ENCODE measurements at places on chromosomes 12 and 14. TPM values are rescaled to one million over a fixed set of nuclear protein-coding genes. Genes with fewer than 3 reads are reported as not detected.
A peak's percentile ranks its signal among the peaks of the same experiment; 100 is the strongest.

DNA sequence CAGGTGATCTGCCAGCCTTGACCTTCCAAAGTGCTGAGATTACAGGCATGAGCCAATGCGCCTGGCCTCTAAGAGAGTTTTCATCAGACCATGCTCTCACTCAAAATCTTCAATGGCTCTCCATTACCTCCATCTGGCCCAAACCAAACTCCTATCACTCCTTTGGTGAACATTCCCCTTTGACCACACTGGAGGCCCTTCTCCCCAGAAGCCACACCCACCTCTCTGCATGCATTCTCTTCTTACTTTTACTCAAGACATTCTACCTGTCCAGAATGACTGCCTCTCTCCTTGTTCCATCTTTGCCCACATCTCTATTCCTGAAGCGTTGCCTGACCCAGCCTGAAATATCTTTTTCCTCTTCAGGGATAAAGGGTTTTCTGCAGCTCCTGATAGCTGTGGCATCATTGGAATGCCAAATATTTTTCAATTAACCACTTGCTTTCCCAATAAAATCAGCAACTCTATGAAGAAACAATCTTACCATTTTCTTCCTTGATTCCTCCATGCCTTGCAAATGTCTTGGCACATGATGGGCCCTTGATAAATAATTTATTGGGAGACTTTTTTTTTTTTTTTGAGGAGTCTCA, 15.5 kb downstream of the PLEK2 start:
- DNase-seq: no peak

DNA sequence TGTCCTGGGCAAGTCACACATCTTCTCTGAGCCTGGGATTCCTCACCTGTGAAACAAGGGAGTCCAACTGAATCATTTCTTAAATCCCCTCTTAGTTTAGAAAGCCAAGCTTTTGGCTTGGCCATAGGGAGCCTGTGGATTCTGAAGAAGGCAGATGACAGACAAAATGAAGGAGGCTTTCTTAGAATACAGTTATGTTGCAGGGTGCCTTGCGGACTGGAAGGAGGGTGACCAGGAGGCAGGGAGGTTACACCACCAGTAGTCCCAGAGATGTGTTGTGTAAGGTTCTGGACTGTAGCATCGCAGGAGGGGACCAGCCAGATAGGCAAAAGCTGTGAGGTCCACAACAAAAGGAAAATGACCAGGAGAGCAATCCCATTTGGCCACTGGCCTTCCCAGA, 8.2 kb upstream of the ACVR1B start:
- DNase-seq: peak; percentile 17

GRCh38 chr12:212715-213526, 1.0 kb downstream of the SLC6A12 start:
- DNase-seq: no peak

GRCh38 chr12:3101309-3102024, 24.3 kb downstream of the TSPAN9 start:
- DNase-seq: no peak

DNA sequence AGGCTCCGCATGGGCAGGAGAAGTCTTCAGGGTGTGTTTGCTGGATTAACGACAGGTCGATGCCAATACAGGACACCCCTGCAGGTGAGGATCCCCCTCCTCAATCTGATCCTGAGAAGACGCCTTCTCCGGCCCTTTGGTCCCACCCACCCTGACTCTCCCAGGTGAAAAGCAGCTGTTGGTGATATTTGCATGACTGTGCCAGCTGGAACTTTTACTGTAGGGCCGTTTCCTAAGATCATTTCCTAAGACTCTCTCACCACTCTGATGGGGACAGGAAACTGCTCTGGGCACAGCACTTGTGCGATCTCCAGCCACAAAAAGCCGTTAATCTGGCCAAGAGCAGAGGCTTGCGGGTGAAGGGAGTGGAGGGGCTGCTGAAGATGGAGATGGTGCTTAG, 16.8 kb upstream of the EIF5 start:
- DNase-seq: peak; percentile 65

DDX11 gene
- 298 TPM for total RNA-seq

- DNase-seq: no peak
These were observed 13.9 kb downstream of the GNS start for GRCh38 chr12:64745259-64745807.

- DNase-seq: peak; percentile 76
These were observed 15.9 kb downstream of the COL2A1 start for GRCh38 chr12:47988073-47989022.

DNA sequence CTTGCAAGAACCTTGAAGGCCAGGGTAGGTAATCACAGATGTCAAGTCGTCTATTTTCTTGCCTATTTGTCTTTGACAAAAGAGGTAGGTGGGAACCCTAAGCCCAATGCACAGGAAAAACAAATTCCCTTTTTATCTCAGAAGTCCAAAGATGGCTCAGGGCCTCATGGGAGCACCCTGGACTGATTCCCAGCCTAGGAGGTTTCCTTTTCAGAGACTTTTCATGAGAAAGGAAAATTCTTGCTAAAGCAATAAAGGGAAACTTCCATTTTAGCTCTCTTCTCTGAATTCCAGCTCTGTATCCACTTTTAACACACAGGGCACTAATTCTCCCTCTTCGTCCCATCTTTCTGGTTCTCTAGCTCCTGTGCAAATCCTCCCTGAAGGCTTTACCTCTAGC, 1.2 kb downstream of the ZNF641 start:
- DNase-seq: no peak

All from endodermal cell (in vitro differentiated cells).